NCI-H187 (cell line): ENCODE measurements at places on chromosomes 1 and 21.

DNA sequence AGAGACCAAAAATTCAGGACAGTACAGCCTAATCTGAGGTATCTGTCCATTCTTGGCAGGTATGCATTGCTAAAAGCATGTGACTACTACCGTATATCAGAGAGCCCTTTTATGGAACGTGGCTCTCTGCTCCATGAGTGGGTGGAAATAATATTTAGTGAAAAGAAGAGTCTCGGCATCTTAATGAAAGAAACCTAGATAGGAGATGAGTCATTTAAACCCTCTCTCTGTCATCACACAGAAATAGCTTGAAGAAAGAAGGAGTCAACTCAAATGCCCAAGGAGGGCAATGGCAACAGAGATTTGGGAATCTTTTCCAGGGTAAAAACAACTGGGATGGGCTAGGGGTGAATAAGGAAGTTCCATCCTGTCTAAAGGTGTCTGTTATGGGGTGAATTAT, 528.2 kb downstream of the SMYD3 start:
- DNase-seq, result no peak

DNA sequence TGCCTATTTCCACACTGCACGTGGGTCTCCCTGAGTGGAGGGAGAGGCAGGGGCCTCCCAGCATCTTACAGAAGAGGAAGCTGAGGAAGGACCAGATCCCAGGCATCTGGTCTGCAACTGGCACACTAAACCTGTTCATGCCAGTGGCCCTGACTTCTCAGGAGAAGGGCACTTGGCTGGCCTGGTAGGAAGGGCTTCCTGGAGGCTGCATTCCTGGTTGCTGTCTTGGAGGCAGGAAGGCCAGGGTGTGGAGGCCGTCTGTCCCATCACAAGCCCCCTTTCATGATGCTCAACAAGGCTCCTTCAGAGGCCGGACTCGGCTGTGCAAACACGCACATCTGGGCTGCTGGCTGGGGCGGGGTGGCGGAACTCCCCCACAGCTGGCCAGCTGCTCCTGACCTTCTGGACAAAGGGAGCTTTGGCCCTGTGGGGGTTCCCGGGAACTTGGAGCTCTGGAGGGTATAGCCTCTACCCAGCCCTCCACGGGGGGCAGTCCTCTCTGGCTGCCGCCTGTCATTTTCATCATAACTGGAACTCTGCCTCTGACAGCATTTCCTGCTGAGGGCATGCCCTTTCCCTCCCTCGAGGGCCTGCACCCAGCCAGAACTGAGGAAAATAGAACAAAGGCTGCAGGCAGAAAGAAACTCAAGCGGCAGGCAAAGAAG, 39.2 kb upstream of the POU3F1 start:
- no peak for DNase-seq

- no peak for DNase-seq
Observed at GRCh38 chr21:41707960-41708330, 58.9 kb downstream of the RIPK4 start.

DNA sequence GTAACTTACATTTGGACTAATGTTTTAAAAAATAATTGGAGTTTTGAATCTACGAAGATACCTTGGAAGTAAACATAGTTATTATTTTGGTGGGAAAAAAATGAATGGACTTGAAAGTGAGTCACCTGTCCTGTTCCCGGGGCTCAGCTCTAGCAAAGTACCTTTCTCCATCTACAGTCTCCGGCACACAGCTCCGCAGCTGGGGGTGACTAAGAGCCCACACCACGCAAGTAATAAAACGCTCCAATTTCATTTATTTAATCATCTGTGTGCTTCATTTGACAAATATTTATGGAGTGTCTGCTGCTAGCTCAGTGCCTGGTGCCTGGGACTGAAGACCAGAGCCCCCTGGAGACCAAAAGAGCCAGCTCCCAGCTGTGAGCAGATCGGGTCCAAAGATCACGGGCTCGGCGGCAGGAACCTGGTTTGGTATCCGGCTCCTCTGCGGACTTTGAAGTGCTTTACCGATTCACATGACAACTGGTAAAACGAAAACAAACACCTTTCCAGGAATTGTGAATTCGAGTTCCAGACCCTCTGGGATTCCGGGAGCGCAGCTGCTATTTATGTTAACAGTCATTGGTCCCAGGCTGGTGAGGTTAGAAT, 1.7 kb upstream of the RIPK4 start:
- no peak for DNase-seq

- no peak for DNase-seq
Observed at GRCh38 chr1:27489501-27489972, 430 bp downstream of the WASF2 start.

- no peak for DNase-seq
Observed at GRCh38 chr1:204563307-204563706, 47.1 kb downstream of the MDM4 start.

DNA sequence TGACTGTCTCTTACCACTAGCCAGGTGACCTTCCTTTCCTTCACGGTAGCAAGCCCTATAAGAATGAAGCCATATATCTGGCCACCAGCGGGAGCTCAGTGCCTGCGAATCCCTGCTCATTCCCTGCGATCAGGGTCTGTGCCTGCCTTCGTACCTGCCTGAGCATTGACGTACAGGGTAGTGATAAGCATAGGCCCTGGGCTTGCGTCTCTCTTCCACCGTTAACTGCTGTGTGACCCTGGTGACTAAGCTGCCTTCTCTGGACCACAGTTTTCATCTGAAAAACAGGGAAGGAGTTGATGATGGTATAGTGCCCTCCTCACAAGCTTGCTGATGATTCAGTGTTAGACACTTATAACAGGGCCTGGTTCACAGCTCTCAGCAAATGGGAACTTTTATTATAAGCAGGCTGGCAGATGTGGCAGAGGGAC, 4.1 kb downstream of the ZC3H12A start:
- no peak for DNase-seq

DNA sequence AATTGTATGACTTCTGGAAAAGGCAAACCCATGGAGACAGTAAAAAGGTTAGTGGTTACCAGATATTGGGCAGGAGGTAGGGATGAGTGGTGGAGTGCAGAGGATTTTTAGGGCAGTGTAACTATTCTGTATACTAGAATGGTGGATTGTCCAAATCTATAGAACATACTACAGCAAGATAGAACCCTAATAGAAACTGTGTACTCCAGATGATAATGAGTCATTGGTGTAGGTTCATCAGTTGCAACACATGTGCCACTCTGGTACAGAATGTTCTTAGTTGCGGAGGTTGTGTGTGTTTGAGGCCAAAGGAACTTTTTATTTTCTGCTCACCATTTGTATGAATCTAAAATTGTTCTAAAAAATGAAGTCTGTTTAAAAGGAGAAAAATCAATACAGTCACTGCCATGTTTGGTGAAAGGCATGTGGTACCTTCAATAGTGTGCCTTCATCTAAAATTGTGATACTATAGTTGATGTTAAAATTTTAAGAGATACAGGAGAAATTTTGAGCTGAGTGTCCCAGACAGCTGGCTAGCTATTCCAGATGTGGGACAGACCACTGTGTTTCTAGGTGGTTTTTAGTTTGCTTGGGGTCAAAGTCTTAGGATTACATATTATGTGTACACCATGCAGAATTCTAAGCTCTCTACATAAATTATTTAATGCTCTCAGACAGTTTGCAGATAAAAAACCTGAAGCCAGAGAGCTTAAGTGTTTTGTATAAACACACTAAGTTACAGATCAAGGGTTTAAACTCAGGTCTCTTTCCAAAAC, 150.5 kb downstream of the RPS6KC1 start:
- no peak for DNase-seq
